Fibroblast of lung (primary cell): ENCODE measurements at places on chromosomes 4 and X. TPM values are rescaled to one million over a fixed set of nuclear protein-coding genes. Genes with fewer than 3 reads are reported as not detected.

DNA sequence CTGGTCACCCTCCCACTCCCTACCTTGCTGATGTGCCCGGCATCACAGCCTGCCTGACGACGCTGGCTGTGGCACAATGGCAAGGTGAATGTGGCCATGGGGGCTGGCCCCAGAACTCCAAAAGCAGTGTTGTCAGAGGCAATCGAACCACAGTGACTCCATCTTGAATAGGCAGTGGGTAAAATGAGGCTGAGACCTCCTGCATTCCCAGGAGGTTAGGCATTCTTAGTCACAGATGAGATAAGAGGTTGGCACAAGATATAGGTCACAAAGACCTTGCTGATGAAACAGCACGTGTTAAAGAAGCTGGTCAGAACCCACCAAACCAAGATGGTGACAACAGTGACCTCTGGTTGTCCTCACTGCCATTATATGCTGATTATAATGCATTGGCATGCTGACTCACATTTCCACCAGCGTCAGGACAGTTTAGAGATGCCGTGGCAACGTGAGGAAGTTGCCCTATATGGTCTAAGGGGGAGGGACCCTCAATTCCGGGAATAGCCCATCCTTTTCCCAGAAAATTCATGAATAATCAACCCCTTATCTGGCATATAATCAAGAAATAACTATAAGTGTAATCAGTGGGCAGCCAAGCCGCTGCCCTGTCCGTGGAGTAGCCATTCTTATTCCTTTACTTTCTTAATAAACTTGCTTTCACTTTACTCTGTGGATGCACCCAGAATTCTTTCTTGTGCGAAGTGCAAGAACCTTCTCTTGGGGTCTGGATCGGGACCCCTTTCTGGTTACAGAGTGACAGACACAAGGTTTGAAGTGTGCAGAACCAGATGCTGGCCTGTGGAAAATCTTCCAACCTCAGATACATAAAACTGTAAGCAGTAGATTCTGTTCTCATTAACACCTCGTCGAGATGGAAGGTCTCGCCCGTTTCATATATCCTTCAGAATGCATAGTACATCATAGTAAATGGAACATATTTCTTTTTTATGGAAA is 26.8 kb upstream of the CLDN24 start:
- DNase-seq = peak; percentile 96

- no peak for DNase-seq
Measured at GRCh38 chr4:142690406-142691163, 155.5 kb downstream of the INPP4B start.

- DNase-seq = no peak
Measured at GRCh38 chr4:145182222-145182621, 1.8 kb upstream of the OTUD4 start.

DNA sequence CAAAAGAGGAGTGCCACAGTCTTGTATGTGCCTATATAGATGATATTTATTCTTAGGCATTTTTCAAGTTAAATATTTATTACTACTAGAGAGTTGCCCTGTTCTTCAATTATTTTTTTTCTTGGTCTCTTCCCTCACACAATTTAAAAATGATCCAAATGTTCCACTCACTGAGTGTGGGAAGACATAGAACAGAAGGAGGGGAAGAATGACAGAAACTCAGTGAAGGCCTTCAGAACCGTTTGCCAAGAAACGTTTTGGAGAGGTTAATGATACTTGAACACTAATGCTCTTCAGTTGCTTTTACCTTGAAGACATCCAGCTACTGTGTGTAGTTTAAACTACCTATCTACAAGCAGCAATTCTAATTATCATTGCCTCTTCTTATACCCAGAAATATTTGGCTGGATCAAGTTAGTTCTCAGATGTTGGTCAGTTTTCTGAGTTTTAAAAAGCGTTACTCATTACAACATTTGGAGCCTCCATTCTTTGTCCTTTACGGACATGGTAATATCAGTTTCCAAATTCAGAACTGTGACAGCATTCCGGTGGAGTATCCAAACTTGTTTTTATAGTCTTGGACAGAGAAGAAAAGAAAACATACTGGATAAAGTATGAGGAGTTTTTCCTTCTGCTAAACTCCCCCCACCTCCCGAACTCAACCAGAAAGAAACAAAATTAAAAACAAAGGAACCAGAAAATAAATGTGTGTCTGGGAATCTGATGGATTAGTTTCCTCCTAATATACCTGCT is 389.7 kb downstream of the SPRY1 start:
- peak; percentile 17 for DNase-seq

DNA sequence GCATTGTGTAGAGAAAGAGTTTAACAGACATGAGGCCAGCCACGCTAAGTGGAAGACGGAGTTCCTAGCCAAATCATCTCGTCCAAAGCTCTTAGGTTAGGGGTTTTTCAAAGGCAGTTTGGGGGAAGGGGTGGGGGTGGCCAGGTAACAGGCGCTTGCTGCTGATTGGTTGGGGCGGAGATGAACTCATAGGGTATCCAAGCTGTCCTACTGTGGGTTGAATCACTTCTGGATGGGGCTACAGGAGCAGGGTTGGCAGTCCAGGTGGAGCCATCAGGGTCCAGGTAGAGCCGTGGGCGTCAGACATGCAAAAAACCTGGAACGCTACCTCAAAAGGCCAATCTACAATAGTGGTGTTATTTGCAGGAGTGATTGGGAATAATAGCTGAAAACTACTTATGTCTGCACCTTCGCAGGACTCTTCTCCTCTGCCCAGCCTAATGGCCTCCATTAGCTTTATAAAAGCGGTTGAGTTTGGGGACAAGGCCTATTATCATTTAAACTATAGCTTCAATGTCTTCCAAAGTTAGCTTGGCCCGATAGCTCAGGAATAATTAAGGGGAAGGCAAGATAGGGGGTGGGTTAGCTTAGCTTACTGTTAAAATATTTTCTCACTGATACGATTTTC is 579.6 kb downstream of the NLGN4X start:
- DNase-seq = no peak

- DNase-seq = peak; percentile 89
Measured at GRCh38 chrX:14673764-14674163, 144.4 kb downstream of the GLRA2 start.

DNA sequence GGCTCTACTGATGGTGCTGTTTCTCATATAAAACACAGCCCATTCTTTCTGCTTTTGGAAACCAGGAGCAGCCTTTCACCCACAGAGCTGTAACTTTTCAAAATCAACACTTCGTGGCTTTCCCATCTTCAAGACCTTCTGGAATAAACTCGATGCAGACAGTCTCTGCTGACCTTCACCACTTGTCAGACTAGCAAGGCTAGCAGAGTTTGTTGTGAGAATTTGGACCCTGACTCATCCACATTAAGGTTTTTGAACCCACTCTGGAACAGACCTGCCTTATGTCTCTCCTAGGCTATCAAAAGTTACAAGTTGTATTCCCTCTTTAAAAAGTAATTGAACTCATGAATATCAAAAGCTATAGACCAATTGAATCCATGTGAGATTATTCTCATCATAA is 88.6 kb downstream of the MAML3 start:
- no peak for DNase-seq

DNA sequence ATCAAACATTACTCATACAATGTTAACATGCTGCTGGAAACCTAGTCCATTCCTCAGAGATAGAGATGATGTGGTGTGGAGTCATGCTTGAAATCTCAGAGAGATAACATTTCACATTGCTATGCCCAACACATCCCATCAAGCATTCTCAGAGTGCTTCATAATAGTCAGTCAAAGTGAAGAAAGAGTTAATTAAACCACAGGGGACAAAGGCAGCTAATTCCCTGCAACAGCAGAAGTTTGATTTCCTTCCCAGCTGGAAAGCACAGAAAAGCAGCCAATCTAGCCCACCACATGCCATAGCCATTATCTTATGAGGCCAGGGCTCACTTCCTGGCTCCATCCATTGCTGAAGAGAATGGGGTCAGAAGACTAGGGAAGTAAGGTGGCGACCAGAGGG is 8.9 kb downstream of the KDR start:
- no peak for DNase-seq

The ZNF711 gene
- total RNA-seq = 0.50 and 1.0 TPM in 2 replicates

The CXCL1 gene
- 1.5 and 2.3 TPM in 2 replicates for total RNA-seq

The DDX60 gene
- total RNA-seq = 20.8 and 23.1 TPM in 2 replicates

The KLHL13 gene
- 8.2 and 22.5 TPM in 2 replicates for total RNA-seq
